COR-L47 (cell line): ENCODE measurements at places on chromosomes 1 and 21.

DNA sequence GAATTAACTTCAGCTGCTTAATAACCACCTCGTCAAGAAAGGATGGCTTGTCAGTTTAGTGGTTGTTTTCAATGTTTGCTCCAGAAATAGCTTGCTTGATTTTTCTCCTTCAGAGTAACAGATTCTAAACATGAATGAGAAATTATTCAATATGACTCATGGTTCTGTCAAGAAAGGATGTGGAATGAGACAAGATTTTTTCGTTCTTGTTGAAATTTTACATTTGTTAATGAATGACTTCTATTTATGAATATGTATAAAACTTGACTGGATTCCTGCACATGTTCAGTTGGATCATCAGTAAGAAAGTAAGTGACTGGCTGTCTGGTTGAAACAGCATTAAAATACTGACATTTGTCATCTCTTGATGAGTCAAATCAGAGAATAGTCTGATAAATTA, 38.3 kb downstream of the IFI44 start:
- DNase-seq: no peak

DNA sequence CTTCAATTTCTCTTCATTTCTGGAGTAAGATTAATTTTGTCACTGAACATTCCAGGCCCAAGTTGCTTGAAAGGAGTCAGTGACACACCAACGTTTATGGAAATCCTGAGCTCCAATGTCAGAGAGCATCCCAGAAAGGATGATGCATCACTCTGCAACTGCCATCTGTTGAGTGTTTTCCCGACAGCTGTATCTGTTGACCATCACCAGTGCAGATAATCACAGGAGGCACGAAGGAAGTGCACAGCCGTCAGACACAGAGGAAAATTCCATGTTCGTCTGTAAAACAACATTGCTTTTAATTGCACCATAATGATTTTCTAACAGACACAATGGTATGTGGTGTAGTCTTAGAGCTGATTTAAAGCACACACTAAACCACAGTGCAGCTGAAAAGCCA, 376.7 kb upstream of the ADGRL2 start:
- no peak for DNase-seq

GRCh38 chr1:104056786-104057185, 307.1 kb downstream of the AMY1C start:
- DNase-seq: no peak

DNA sequence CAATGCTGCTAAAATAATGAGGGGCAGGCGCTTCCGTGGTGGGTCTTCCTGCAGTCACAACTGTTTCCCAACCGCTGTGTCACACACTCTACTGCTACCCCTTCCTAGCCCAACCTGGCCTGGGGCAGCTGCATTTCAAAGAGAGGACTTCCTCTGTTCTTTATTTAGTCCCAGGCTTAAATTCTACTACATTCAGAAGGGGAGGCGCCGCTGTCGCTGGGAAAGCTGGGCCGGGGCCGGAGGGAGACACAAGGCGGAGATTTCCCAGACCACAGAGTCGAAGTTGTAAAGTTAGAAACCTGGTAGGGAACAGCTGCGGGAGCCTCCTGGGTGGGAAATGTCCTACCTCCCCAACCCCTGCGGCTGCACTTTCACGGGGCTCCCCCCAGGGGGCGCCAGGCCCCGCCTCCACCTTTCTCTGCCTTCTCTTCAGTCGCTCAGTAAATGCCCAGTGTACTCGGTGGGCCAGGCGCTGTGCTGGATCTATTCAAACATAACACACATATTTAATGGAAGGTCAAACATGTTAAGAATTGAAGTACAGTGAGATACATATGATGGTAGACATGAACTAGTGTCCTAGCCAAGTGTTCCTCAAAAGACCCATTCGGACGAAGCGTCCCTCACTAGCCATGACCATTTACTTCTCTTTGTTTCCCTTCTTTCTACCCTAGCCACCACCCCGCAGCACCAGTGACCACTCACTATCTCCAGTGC, 23.1 kb downstream of the DYRK3 start:
- no peak for DNase-seq

- DNase-seq: no peak
Observed at GRCh38 chr1:37718901-37719571, 26.7 kb downstream of the CDCA8 start.

GRCh38 chr1:213541641-213542040, 446.1 kb upstream of the PROX1 start:
- no peak for DNase-seq

DNA sequence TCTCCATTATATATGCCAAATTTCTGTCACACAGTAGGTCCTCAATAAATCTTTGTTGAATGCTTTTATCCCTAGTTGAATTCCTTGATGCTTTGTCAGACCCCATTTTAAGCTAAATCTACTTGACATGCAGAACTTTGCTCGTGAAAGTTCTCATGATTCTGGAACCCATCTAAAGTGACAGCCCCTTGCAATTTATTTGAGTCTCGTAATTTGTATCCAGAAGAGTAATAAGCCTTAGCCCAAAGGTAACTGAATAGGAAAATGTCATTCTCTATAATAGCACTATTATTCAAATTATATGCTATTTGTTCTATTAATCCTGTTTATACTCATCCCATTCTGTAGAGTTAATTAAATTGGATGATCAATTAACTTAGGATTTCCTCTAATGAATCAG, 466.6 kb upstream of the OLFM3 start:
- DNase-seq: no peak

- DNase-seq: no peak
Observed at GRCh38 chr21:33018707-33019465, 6.8 kb upstream of the OLIG2 start.

DNA sequence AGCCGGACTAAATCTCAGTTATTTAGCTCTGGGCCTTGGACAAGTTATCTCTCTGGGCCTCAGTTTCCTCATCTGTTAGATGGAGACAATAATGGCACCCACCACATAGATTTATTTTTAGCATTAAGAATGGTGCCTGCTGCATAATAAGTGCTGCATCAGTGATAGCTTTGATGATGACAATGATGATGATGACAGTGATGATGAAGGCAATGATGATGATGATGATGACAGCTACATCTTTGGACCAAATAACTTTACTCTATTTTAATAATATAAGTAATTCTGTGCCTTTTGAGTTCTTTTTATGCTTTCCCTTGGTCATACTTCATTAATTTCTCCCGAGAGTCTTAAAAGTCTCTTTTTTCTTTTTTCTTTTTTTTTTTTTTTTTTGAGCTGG, 143.4 kb downstream of the C1orf21 start:
- no peak for DNase-seq

- no peak for DNase-seq
Observed at GRCh38 chr1:167173516-167174184, 47.0 kb upstream of the POU2F1 start.

- DNase-seq: no peak
Observed at GRCh38 chr1:74641876-74642275, 31.7 kb downstream of the ERICH3 start.

- DNase-seq: no peak
Observed at GRCh38 chr1:222462601-222463000, 85.3 kb downstream of the HHIPL2 start.
